ENCODE measurements at places on chromosomes 11 and 22.

GRCh38 chr11:1272531-1272930, 36.9 kb downstream of the TOLLIP start:
- no peak for DNase-seq

GRCh38 chr11:19551457-19551856, 161.2 kb upstream of the NAV2 start:
- no peak for DNase-seq

- no peak for DNase-seq
Measured at GRCh38 chr11:82775736-82776346, 42.2 kb upstream of the FAM181B start.

DNA sequence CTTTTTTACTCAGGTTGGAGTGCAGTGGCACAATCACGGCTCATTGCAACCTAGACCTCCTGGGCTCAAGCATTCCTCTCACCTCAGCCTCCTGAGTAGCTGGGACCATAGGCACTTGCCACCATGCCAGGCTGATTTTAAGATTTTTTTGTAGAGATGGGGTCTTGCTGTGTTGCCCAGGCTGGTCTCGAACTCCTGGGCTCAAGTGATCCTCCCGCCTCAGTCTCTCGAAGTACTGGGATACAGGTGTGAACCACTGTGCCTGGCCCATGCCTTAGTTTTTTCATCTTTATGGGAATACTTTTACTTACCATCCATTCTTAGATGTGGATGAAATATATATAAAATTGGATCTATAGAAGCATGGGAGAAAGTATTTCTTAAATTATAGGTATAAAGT, 5.2 kb downstream of the PACS1 start:
- DNase-seq = no peak

DNA sequence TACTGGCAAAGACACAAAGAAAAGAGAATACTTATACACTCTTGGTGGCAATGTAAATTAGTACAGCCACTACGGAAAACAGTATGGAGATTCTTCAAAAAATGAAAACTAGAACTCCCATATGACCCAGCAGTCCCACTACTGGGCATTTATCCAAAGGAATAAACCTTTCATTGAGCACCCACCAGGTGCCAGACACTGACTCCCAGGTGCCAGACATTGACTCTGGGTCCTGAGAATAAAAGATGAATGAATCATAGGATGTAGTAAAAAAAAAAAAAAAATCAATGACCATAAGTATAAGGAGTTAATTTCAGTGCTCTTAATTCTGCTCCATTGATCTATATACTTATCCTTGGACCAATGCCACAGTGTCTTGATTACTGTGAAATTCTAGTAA, 28.2 kb downstream of the HEPHL1 start:
- no peak for DNase-seq

DNA sequence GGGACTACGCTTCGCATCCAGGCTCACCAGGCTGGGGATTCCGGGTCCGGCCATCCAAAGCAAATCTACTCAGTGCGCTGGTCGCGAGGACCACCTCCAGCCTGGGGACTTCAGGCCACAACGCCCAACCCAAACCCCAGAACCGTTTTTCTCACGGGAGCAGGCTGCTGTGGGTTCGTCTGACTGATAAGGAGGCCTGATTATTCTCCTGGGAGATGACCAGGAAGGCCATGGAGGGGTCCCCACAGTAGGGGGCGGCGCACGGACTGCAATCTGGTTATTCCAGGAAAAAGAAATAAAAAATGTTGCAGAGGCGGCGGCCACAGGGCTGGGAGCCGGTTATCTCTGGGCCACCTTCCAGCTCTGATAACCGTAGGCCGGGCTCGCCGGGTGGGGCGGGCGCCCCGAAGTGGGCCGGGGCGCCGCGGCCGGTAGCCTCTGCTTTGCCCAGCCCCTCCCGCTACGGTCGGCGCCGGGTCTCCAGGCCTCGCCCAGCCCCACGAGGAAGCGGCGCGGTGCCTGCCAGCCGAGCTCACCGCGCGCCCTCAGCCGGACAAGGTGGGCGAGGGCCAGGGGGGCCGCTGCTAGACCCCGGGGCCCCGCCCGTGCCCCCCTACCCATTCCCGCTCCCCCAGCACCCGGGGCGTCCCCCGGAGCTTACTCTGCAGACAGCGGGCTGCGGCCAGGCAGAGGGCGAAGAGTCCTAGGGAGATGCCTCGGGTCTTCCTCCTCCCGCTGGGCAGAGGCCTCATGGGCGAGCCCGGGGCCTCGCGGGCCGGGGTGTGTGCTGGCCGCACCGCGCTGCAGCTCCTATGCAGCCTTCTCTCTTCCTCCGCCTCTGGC, 446 bp downstream of the VSTM5 start:
- no peak for DNase-seq

DNA sequence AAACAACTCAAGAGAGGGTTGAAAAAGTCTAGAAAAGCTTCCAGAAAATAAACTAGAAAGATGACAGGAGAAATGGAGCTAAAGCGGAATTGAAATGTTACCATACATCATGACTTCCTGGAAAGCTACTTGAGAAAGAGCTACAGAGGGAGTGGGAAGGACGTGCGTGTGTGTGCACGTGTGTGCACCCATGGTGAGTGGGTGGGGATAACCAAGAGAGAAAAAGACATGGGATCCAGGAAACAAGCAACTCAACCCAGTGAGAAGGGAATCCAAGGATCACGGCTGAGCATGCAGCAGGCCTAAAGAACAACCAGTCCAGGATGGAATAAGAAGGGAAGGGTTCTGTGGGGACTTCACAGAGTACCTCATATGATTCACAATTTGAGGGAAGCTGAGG, 21.6 kb downstream of the APOL1 start:
- no peak for DNase-seq

DNA sequence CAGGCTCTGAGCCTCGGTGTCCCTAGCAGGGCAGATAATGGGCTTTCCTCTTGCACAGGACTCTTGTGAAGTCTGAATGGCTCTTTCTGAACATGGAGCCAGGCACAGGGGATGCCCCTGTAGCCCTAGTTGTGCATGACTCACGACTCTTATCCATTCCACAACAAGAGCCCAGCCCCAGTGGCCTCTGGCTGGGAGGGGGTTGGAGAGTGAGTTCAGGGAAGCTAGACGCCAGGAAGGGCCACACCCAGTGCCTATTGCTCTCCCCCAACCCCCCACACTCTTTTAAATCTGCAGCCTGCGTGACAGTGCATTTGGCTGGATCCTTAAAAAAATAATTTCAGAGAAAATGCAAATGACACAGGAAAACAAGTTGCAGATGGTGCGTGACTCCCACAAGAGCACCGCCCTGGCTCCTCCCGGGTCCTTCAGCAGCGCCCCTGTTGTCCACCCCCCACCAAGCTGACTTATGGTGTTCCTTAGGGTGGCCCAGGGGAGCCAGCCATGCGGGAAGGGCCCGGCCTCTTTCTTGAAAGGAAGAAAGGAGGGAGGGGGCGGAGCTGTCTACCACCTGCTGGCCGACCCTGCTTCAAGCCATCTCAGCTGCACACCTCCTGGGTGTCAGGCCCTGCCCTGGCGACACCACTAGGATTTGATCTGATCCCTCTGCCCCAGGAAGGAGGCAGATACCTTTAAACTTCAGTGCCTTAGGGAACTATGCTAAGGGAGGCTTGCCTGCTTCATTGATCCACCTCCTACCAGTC, 74.7 kb downstream of the MN1 start:
- no peak for DNase-seq

DNA sequence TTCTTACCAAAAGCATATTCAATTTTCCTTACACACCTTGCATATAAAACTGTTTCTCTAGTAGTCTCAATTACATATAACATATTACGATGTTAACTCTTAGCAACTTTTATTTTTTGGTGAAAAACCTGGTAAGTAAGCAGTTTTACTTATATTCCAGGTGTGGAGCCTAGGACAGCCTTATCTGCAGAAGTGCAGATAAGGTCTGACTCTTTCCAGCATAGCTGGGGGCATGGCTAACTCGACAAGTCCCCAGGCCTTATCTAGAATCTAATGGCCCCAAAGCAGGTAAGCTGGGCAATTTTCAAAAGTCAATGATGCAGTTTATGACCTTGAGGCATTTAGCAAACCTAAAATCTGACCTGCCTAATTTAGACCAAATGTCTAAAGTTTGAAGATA, 4.2 kb upstream of the C1QTNF6 start:
- no peak for DNase-seq

DNA sequence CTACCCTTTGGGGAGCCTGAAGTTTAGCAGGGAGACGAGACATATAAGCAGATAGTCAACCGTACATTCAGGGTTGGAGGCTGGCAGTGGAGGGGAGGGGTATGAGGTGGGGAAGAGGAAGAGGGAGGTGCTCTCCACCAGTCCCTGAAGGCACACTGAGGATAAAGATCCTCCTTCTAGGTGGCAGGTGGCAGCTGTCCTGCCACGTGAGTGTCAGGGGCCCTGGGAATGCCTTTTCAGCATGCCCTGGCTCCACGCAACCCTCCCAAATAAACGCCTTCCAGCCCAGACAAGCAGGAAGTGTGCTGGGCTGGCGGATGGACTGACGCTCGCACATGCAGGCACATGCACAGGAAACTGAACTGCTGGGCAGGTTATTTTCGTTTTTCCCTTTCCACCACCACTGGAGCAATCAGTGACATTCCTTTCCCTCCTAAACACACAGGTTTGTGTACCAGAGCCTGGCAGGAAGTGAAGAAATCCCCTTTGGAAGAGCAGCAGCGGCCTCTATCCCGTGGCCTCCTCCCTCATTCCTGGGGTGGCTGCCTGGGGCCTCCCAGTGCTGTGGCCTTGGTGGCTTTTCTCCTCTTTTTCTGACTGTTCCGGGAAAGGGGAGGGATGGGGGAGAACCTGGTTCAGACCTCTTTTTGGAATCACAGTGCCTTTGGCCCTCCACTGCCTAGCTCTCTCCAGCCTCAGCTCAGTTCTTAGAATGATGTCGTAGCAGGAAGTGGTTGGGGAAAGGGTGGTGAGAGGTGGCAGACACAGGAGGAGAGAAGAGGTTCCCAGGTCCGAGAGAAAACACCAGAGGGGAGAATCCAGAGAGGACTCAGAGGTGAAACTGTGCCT, 157.0 kb upstream of the TIMP3 start:
- no peak for DNase-seq

DNA sequence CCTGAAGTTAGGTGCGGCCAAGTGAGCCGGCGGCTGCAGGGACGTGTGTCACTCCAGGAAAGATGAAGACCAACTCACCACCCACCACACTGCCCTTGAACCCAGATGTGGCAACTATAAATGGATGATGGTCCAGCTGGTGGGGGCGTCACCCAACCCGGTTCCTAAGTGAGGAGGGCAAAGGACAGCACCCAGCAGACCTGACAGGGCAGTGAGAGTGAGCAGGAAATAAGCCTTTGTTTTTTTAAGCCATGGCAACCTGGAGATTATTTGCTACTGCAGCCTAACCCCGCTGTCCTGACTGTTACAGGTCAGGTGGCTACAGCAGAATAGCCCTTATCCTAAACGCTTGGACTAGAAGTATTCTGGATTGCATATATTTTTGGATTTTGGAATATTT, 228.9 kb downstream of the CTTN start:
- DNase-seq = no peak

- no peak for DNase-seq
Measured at GRCh38 chr11:125938418-125938817, 7.4 kb upstream of the VSIG10L2 start.

DNA sequence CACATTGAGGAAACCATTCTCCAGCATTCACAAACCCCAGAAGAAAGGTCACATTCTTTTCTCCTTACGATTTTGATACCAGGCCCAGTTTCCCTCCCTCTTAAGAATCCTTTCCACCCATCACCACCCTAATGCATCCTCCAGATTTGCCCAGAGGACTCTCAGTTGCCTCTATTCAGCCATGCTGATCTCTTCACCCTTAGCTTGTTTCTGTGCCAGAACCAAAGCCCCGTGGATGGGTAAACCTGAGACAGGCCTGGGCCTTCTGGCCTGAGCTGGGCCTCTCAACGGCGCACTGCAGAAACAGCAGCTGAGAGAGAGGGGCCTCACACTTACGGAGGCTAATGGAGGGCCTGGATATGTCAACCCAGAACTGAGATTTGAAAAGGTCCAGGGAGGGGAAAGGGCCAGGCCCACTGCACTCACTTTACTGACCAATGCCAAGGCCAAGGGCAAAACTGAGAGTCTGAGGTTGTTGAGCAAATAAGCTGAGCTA, 32.2 kb upstream of the OAF start:
- no peak for DNase-seq

GRCh38 chr11:44785856-44786607, 59.3 kb downstream of the TSPAN18 start:
- no peak for DNase-seq

All from activated CD8-positive, alpha-beta memory T cell treated with anti-CD3 and anti-CD28 coated beads for 1 hour (primary cell).